Urinary bladder (tissue), 4 donors: ENCODE measurements at places on chromosomes 2 and 18. TPM values are rescaled to one million over a fixed set of nuclear protein-coding genes. Genes with fewer than 3 reads are reported as not detected.

SLC30A3 gene
- polyA plus RNA-seq, result 0.04 TPM

PRKAG3 gene
- polyA plus RNA-seq, result not detected

CHCHD5 gene
- 46.0 TPM for polyA plus RNA-seq

OTOS gene
- polyA plus RNA-seq, result not detected

GRCh38 chr2:13779996-13780395 is 852.5 kb upstream of the LRATD1 start:
- no peak for DNase-seq

DNA sequence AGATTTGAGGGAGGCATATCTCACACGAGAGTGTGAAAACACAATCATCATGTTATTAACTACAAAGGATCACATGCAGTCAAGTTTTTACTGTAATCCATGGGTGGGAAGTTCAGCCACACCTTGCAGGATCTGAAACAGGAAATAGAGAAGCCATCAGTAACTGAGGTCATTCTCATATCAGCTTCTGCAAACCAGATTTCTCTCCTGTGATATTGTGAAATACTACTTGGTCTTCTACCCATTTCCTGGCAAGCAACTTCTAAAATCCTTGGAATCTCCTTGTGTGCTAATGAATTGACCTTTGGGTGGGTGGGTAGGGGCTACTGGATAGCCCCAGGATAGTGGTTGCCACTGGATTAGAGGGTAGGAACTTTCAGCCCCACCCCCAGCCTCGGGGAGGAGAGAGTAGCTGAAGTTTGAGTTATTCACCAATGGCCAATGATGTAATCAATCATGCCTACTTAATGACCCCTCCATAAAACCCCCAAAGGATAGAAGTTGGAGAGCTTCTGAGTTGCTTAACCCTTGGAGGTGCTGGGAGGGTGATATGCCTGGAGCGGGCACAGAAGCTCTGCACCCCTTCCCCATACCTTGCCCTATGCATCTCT is 25.6 kb upstream of the TGIF1 start:
- no peak for DNase-seq

DNA sequence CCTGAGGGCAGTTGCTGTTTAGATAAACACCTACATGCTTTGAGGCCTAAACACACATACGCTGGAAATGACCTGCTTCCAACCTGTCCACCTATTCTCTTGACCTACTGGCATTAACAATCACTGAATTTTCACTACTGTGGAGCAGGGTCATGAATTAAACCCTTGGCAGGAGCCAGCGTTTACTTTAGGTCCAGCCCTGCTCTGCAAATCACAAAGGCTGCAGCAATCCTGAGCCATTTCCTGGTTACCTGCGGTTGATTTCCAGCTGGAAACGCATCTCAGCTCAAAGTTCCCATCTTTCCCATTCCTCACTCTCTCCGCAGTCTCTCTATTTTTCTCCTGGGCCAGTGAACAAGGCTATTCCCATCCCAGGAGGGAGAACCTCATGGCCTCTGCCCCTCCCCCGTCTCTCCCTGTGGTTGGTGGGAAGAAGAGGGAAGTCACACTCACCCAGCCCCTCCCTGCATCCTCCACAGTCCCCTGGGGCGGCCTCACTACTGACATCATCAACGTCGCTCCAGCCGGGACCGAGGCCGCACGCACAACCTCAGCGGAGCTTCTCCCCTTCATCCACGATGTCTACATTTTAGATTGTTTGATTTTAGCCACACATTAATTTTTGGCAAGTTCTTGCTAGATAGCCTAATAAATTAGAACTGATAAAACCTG is 84.5 kb upstream of the SNTG2 start:
- DNase-seq, result no peak

- no peak for DNase-seq
Observed at GRCh38 chr2:168897449-168897848, 3.6 kb upstream of the G6PC2 start.

GRCh38 chr2:74536166-74536950 is 6.6 kb downstream of the HTRA2 start:
- DNase-seq, result no peak

GRCh38 chr2:210503725-210504191 is 27.2 kb upstream of the LANCL1 start:
- no peak for DNase-seq
